A172 (cell line): ENCODE measurements at places on chromosomes 2 and 18. TPM values are rescaled to one million over a fixed set of nuclear protein-coding genes. Genes with fewer than 3 reads are reported as not detected.
A peak's percentile ranks its signal among the peaks of the same experiment; 100 is the strongest.

DNA sequence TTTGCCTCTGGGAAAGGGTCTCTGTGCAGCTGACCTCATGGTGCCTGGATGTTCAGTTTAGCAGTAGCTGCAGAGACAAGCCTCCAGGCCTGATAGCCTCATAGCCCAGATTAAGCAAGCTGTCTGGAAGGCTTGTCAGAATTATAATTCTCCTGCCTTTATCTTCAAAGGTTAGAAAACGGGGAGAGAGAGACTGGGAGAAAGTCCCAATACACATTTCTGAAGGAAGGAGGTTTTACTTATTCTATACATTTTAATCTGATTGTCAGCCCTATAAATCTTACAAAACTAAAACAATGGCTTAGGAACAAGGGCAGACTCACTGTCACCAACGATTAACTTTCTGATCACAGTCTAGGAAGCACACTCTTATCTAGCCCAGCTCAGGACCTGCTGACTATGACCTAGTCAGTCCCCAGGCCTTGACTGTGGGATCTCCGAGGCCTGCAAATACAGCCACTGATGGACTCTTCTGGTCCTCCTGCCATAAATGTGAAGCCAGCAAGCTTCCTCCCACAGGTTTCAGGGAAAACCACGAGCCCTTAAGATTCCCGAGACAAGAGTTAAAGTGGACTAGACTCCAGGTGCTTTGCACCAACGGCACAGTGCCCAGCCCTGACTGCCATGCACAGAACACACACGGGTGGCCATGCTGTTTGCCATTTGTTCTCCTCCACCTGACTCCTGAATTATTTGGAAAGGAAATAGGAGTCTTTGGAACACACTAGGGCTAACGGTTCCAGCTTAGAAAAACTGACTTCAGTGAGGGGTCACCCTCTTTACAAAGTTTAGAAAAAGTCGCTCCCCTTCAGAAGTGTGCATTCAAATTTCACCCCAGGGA is 111.4 kb upstream of the SMAD7 start:
- no peak for DNase-seq

DNA sequence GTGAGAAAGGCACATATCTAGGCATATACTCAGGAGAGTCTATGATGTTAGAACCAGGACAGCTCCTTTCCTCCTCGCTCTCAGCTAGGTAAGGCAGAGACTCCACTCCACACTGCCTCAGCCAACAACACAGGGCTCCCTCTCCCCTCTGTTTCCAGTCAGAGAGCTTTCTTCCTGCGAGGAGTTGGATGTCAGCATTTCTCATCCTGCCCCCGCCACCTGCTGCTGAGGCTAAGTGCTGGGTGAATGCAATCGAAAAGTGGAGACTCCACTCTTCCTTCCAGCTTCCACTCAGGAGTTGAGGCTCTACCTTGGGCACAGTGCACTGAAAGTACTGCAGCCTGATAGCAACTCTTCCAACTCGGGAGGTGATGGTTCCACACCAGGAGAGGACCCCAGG is 177.2 kb upstream of the RAB6C start:
- DNase-seq = no peak

GRCh38 chr2:80291656-80292055 is 12.9 kb downstream of the LRRTM1 start:
- no peak for DNase-seq

GRCh38 chr2:241257419-241258032 is 57.9 kb downstream of the HDLBP start:
- no peak for DNase-seq

DNA sequence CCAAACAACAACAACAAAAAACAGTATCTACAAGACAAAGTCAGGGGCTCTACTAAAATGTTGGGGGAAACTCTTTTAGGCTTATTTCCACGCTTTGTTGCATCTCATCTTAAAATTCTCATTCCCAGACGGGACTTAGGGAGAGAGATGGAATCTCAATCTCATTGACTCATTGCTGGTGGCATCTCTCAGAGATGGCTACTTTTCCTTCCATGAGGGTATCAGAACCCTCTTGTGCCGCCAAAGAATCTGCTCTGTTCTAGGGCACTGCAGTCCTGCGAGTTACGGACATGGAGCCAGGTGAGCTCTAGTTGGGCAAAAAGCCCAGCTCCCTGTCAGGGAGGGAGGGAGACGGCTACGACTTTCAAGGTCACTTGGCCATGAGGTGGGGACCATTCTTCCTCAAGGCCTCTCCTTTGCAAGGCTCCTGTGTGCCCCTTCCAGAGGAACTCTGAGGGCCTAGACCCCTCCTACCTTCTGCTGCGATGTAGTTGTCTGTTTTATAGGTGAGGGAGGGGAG is 68.0 kb downstream of the MYCN start:
- DNase-seq = no peak

GRCh38 chr2:214233164-214233563 is 177.7 kb upstream of the VWC2L start:
- DNase-seq = no peak

DNA sequence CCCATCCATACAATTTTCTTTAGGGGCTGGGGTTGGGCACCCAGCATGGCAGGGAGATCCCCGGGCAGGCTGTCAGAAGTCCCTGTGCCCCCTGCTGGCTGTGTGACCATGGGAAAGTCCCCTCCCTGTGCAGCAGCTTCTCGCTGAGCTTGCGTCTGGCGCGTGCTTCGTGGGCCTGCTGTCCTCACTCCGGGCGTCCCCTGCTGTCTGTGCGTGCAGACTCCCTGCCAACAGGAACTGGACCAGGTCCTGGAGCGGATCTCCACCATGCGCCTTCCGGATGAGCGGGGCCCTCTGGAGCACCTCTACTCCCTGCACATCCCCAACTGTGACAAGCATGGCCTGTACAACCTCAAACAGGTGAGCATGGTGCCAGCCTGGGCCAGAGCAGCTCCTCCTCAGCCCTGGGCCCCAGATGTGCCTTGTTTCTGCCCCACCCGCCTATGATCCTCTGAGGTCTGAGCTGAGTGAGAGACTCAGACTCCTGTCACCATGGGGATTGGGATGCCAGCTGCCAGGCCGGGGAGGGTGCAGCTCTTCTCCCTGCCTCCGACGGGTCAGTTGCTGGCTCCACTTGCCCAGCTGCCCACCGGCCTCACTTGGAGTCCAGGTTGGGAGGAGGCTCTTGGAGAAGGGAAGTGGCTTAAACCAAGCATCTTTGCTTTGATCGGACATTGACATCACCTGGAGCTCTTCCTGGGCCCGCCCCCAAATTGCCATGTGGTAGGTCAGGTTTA is 28.6 kb downstream of the IGFBP2 start:
- no peak for DNase-seq

GRCh38 chr2:217101972-217102371 is 242.1 kb upstream of the TNP1 start:
- DNase-seq = no peak

DNA sequence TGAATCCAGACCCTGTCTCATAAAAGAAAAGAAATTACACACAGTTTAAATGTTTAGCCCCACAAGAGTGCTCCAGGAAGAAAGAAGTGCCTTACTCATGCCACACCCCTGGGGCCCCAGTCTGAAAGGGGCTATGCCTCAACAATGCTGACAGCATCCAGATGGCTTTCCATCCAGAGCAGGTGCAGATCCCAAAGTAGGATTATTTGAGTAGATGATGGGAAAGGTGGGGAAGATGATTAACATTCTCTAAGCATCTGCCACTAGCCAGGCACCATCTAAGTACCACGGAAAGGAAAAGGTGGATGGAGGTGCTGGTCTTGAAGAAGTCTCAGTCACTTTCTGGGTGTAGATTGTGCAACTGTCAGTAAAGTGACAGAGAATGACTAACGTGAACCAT is 16.3 kb downstream of the DPYSL5 start:
- DNase-seq = no peak

GRCh38 chr18:58373481-58373880 is 255.4 kb downstream of the ALPK2 start:
- no peak for DNase-seq

GRCh38 chr2:141041281-141041680 is 1089.5 kb downstream of the LRP1B start:
- DNase-seq = no peak

GRCh38 chr2:6443061-6443823 is 422.5 kb downstream of the CMPK2 start:
- no peak for DNase-seq

GRCh38 chr2:30026091-30027055 is 105.0 kb upstream of the ALK start:
- DNase-seq = peak; percentile 37

DNA sequence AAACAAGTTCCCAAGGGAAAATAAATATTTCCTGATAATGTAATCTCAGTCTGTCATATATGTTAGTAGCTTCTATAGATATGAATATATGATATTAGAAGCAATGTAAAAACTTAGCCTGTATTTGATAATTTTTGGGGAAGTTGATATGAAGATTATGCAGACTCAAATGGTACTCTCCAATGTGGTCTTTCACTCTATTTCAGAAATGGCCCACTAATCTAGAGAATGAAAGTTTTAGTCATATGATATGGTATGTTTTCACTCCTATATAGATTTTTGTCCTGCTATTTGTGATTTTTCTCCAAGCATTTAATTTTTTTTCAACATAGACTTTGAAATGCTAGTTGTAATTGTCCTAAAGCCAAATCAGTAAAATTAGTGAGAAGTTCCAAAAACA is 236.7 kb upstream of the BOD1L2 start:
- DNase-seq = no peak

DNA sequence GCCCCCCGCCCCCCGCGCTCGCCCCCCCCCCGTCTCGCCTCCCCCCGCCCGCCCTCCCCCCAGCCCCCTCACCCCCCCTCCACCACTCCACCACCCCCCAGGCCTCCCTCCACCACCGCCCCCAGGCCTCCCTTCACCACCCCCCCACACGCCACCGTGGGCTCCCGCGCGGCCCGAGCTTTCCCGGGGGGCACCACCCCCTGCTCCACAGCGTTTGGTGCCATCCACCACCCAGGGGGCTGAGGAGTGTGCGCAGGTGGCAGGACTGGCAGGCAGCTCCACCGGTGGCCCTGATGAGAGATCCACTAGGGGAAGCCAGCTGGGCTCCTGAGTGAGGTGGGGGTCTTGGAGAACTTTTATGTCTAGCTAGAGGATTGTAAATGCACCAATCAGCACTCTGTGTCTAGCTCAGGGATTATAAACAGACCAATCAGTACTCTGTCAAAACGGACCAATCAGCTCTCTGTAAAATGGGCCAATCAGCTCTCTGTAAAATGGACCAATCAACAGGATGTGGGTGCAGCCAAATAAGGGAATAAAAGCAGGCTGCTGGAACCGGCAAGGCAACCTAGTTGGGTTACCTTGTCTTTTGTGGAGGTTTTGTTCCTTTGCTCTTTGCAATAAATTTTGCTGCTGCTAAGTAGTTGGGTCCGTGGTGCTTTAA is 43.0 kb upstream of the ITSN2 start:
- no peak for DNase-seq

GRCh38 chr2:129187343-129187742 is 792.1 kb upstream of the RAB6C start:
- DNase-seq = no peak

Gene KCNJ13
- total RNA-seq = not detected in 2 replicates

Gene NEU2
- total RNA-seq = not detected in 2 replicates

Gene MAL
- not detected in 2 replicates for total RNA-seq

Gene ABCG8
- not detected in 2 replicates for total RNA-seq

Gene AKAIN1
- not detected in 2 replicates for total RNA-seq

Gene MEP1B
- total RNA-seq = not detected in 2 replicates

Gene PLA2R1
- total RNA-seq = 1.7 and 2.5 TPM in 2 replicates

Gene KCNJ3
- total RNA-seq = 0.02 TPM in 1 of 2 replicates, not detected in the other

Gene GLI2
- total RNA-seq = 4.6 and 4.7 TPM in 2 replicates

Gene SERPINB13
- not detected in 2 replicates for total RNA-seq

Gene NPAS2
- total RNA-seq = 3.7 and 5.2 TPM in 2 replicates

Gene IMPA2
- 12.9 and 17.6 TPM in 2 replicates for total RNA-seq

Gene SKA1
- total RNA-seq = 21.8 and 35.1 TPM in 2 replicates

Gene IL1B
- 0.19 TPM in 1 of 2 replicates, not detected in the other for total RNA-seq
